ENCODE measurements at places on chromosomes 7 and 10. TPM values are rescaled to one million over a fixed set of nuclear protein-coding genes. Genes with fewer than 3 reads are reported as not detected.
A peak's percentile ranks its signal among the peaks of the same experiment; 100 is the strongest.

Gene RAPGEF5
- total RNA-seq = 9.7 TPM

Gene CRPPA
- total RNA-seq = 3.8 TPM

Gene INMT
- 2.9 TPM for total RNA-seq

Gene AHR
- total RNA-seq = 15.1 TPM

- H3K27ac ChIP-seq = no peak overlapping the region
- no peaks in the 10 kb centered on the region for H3K27me3 ChIP-seq
- DNase-seq = no peak
Observed at GRCh38 chr7:129739427-129739826, 127.9 kb downstream of the NRF1 start.

DNA sequence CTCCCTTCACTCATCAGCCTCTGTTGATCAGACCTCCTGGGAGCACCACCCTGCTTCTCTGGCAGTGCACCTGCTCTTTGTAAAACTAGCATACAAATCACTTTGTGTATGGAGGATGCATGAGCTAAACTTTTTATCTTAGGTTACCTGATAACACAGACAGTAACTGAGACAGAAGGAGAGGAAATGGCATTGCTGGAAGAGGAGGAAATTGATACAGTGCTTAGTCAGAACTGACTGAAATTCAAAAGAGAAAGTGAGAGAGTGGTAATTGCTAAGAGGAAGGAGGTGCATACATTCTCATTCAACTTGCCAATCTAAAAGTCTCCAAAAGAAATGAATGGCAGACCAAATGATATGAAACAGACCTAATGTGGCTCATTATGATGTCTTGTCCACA is 1120.7 kb downstream of the GATA3 start:
- no peaks in the 10 kb centered on the region for H3K36me3 ChIP-seq
- no peak overlapping the region for H3K27ac ChIP-seq
- no peak overlapping the region for H3K4me3 ChIP-seq

DNA sequence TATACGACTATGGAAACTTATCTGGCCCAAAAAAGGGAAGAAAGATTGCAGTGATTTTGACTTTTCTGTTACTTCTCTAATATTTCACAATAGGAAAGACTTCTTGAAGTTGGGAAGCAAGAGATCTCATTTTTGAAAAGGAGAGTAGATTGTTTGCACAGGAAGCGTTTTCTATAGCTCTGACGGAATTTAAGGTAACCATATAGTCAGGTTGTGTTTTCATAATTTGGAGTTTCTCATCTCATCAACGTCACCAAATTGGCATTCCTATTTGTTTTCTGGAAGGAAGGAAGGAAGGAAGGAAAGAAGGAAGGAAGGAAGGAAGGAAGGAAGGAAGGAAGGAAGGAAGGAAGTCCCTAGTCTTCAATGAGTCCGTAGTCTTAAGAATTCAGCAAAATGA is 732.0 kb downstream of the XPNPEP1 start:
- no peaks in the 10 kb centered on the region for H3K27me3 ChIP-seq
- no peak for DNase-seq
- H3K27ac ChIP-seq = no peak overlapping the region
- peaks cover 15% of the 10 kb centered on the region for H3K4me1 ChIP-seq
- peaks cover 2% of the 10 kb centered on the region for H3K36me3 ChIP-seq

DNA sequence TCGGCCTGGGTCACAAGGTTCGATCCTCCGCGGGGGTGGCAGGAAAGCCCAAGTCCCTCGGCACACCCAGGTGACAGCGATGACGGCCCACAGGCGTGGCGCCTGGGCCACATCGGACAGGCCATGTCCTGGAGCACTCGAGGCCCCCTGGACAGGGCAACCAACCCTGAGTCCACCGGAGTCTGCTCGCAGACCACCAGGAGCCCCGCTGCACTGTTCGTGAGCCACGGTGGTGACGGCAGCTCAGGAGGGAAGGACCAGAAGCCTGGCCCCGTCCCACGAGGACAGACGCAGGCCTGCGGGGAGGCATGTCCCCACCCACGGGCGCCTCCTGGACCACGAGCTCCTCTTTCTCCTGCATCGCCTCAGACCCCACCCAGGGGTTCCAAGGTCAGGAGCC is 22.4 kb upstream of the GPR146 start:
- DNase-seq = no peak
- H3K27ac ChIP-seq = no peak overlapping the region
- H3K4me1 ChIP-seq = peaks cover 4% of the 10 kb centered on the region
- no peaks in the 10 kb centered on the region for H3K27me3 ChIP-seq
- H3K36me3 ChIP-seq = peaks cover 19% of the 10 kb centered on the region
- H3K4me3 ChIP-seq = no peak overlapping the region

- H3K4me3 ChIP-seq = no peak overlapping the region
- H3K4me1 ChIP-seq = peaks cover 19% of the 10 kb centered on the region
- peaks cover 22% of the 10 kb centered on the region for H3K36me3 ChIP-seq
Observed at GRCh38 chr10:32357056-32357735, 10.2 kb upstream of the EPC1 start.

GRCh38 chr7:133252858-133253518 is at the start of gene EXOC4:
EXOC4 (plus strand) TSS chr7:133253078.
- no peaks in the 10 kb centered on the region for H3K27me3 ChIP-seq
- peak; percentile 85 for DNase-seq
- H3K36me3 ChIP-seq = peaks cover 7% of the 10 kb centered on the region
- H3K27ac ChIP-seq = peak within 1 kb of the TSS; percentile 99
- peak within 1 kb of the TSS; percentile 94 for H3K4me3 ChIP-seq
- peaks cover 17% of the 10 kb centered on the region for H3K4me1 ChIP-seq

- peaks cover 7% of the 10 kb centered on the region for H3K27me3 ChIP-seq
- H3K36me3 ChIP-seq = no peaks in the 10 kb centered on the region
- H3K27ac ChIP-seq = no peak overlapping the region
- peaks cover 2% of the 10 kb centered on the region for H3K4me1 ChIP-seq
- DNase-seq = no peak
- no peak overlapping the region for H3K4me3 ChIP-seq
Observed at GRCh38 chr10:44198780-44199097, 186.2 kb downstream of the CXCL12 start.

All from progenitor cell of endocrine pancreas (in vitro differentiated cells).